ENCODE measurements at places on chromosomes 5 and 9.

DNA sequence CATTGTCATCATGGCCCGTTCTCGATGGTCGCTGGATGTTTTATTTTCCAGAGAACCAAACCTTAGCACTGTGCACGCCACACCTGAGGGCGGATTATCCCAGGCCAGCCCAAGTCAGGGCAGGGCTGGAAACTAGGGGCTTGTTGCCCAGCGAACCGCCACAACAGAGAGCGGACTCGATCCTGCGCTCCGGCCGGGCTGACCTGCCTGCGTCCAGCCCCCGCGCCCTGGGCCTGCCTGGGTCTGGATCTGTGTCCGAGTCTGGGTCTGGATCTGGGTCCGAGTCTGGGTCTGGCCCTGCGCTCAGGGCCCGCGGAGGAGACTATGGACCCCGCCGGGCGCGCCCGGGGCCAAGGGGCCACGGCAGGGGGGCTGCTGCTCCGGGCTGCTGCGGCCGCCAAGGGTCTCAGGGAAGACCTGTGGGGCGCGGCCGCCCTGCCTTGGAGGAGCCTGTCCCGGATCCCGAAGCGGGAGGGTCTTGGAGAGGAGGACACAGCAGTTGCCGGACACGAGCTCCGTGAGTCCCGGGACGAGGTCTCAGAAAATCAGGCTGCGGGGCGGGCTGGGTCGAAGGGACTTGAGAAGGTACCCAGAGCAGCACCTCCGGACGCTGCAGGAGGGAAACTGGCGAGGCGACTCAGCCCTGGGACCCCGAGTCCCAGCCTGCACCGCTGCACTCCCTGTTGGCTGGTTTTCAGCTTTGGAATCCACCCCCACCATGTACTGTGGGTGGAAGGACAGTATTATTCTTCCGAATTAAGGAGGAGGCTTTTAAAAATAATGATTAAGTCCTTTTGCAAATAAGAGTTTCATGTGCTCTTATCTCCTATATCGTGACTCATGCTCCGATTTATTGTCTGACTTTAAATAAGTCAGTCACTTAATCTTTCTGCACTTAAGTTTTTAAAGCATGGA lies at the start of gene ANKDD1B:
TSS of gene ANKDD1B (plus strand) at position 143 of the 915 bp plus-strand sequence. CDS start at position 325, 182 bp downstream.
- peak; percentile 66 for DNase-seq

DNA sequence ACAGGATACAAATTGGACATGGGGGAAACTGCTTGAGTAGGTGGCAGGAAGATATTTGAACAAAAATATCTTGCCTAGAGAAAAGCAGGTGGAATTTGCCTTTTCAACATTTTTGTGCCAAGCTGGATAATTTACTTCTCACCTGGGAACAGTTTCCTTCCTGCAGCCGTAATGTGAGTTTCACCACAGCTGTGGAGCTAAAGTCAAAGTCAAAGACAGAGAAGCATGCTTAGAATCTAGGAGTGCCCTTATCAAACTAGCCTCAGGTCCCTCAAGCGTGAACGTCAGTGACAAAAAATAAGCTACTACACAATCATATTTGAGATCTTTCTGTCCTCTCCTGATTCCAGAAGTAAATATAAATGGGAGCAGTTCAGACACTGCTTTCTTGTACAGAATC lies 588.9 kb downstream of the MAT2B start:
- no peak for DNase-seq

- DNase-seq, result no peak
Measured at GRCh38 chr9:94085062-94085639, 887 bp downstream of the PTPDC1 start.

DNA sequence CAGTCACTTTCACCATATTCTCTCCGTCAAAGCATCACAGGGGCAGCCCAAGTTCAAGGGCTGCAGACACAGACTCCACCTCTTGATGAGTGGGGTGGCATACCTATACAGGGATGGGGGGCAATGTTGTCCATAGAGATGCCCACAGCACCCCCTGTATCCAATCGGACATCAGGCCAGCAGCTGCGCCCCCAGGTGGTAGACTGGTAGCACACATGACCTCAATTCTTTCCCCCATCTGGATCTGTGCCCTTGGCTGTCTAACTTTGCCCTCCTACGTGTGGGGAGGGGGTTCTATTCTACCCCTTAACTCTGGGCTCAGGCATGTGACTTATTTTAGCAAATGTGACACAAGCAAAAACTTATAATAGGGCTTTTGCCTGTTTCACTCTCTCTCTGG lies 84.0 kb upstream of the SLC25A48 start:
- DNase-seq, result no peak

GRCh38 chr9:12640016-12640587 lies 53.1 kb upstream of the TYRP1 start:
- DNase-seq, result no peak
